Stimulated activated CD4-positive, alpha-beta T cell treated with anti-CD3 and anti-CD28 coated beads, Interleukin-4, amount 100 ng/mL, for 4 hours (primary cell): ENCODE measurements at places on chromosomes 11 and 22.
A peak's percentile ranks its signal among the peaks of the same experiment; 100 is the strongest.

DNA sequence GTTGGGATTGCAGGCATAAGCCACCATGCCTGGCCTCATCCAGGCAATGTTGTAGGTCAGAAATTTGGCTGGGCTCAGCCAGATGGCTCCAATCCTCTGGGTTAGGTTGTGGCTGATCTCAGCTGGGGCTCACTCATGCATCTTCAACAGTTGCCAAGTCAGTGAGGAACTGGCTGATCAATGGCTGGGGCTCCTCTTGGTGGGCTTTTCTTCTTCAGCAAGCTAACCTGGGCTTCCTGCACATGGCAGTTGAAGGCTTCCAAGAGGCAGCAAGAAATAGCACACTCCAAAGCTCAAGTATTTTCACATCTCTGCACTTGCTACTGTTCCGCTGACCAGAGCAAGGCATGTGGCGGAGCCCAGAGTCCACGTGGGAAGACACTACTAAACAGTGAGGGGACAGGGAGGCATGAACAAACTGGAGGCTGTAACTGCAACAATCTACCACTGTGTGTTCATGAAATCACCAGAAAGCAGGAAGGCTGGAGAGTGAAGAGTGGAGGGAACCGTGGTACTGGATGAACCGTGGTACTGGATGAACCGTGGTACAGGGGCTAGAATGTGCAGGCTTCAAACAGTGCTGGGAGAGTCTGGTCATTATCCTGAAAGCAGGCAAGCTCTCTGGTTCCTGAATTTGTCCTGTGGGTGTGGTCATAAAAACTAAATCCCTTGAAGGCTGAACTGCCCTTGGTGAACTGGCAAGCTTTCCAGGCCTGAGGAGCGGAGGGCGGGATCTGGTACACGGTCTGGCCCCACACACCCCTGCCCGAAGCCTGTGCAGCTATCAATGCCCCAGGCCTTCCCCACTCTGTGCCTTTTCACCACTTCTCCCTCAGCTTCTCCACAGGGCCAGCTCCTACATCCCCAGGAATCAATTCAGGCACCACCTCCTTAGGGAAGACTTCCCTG is 20.2 kb downstream of the CHST1 start:
- DNase-seq: no peak

DNA sequence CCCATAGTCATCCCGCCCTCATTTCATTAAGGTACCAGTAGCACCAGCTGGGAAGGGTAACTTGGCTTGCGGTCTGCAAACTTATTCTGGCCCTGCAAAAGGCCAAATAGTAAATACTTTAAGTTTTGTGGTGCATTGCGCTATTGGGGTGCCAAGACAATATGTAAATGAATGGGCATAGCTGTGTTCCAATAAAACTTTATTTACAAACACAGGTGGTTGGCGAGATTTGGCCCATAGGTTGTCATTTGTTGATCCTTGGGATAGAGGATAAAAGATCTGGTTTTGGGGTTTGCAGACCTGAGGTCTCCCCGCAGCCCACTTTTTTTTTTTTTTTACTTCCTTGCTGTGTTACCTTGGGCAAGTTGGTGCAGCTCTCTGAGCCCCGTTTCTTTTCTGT is 127.4 kb downstream of the MIAT start:
- DNase-seq: no peak

DNA sequence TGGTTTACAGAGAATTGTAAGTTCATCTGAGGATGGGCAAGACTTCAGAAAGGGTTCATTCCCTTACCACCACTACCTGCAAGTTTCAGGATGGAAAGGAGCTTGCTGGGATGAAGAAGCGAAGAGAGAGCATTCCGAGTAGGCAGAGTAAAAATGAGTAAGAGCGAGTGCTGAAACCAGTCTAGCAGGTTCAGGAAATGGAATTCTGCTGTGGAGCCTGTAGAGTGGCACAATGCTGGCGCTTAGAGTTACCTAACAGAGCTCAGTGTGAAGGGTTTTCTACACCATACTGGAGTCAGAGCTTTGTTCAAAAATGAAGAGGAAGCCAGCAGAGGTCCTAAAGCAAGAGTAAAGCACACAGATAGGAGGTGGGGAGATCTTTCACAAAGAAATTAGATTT is 179.2 kb upstream of the ZC3H12C start:
- DNase-seq: no peak

DNA sequence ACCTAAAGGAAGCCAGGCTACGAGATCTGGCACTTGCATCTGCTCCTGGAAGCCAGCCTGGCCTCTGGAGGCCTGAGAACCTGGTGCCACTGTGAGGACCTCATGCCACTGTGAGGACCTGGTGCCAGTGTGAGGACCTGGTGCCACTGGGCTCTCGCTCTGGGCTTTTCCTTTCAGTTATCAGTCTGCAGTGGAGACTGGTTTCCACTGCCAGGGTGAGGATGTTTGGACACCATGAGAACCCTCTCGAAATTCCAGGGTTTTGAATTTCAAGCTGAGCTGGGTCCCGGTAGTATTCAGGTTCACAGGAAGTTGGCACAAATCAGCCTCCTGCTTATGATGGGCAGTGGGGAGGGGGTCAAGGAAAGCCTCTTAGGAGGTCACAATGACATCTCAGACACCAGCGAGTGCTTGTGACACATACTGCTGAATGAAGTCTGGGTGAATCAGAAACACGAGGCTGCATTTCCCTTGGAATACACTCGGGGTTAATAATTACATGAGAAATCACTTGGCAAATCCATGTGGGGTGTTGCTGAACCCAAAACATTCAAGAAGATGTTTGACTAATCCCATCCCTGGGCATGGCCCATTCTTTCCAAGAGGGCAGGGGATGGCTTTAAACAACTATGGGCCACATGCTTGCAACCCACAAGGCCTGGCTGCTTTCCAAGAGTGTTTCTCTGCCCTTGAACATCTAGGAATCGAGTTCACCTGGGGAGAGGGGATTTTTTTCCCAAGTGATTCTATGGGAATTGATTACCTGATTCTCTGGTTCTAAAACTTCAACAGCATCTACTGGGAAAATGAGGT is 60.2 kb downstream of the LINC01488 start:
- no peak for DNase-seq

DNA sequence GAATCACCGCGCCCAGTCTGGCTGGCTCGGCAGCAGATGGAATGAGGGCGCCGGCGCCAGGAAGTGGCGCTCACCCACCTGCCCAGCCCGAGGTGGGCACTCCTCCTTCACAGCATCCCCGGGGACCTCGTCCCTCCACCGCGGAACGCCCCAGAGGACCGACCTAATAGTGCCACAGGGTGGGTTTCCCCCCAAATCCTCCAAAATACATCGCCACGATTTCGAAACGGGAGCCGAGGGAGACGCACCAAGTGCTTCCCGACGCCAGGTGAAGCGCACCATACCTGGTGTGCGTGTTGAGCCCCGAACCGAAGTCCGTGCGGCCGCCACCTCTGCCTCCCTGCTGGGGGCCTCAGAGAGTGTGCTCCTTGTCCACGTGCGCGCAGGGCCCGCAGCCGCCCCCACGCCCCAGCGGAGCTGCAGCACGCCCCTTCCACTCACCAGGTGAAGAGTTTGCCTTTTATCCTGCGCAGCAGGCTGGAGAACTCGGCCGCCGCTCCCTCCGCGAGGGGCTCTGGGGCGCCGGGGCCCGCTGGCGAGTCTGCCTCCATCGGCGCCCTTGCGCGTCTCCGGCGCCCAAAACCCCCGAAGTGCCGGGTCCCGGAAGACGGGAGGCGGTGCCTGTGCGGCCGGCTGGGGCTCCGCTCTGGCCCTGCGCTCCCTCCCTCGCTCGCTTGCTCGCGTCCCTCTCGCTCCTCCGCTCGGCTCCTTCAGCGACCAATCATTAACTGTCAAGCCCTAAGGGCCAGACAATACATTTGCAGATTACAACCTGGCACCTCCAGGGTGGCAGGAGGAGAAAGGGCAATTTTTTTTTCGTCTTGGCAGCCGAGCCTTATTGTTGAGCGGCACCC is at the start of gene SLC35F2:
TSS of gene SLC35F2 (minus strand) at position 571 of the 854 bp plus-strand sequence. CDS start at position 551, 20 bp downstream.
- DNase-seq: peak; percentile 62

GRCh38 chr11:2798951-2799761 is 86.4 kb downstream of the CDKN1C start:
- DNase-seq: no peak

- no peak for DNase-seq
Observed at GRCh38 chr11:124837491-124837856, 27.8 kb upstream of the ROBO3 start.

- no peak for DNase-seq
Observed at GRCh38 chr11:123062892-123063825, 1.2 kb upstream of the HSPA8 start.

DNA sequence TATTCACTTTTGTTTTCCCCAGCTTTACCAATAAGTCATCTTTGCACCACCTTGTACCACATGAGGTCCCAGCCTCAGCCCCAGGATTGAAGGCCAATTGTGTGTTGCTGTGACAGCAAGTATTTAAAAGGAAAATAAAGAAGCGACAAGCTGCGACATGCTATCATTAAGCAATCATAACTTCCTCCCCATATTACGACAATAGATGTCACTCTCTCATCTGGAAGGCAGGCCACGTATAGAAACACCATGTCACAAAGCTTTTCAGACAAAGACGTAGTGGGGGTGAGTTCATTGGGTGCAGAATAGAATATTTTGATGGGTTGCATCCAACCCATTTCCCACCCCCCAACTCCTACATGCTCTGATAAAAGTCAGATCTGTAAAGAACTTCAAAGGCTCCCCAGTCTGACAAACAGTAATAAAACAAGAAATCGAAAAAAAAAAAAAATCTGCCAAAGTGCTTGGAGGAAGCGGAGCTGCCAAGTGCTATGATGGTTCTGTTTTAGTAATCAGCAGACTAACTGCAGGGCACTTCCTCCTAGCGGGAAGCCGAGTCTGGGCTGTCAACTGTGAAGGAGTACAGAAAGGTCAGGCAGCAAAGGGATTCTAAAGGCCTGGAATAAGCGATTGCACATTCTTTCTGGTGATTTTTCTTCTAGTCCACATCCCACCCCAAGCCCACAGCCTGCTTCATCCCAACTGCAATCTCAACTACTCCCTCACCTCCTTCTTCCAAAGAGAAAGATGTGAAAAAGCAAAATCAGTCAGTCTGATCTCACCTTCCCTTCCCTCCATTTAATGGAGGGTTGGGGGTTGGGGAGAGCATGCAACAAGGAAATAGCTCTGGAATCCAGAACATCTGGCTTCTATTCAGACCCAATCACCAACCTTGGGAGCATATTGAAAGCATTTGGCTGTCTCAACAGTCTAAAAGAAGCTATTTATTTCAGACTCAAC is 131.4 kb upstream of the UBASH3B start:
- no peak for DNase-seq

DNA sequence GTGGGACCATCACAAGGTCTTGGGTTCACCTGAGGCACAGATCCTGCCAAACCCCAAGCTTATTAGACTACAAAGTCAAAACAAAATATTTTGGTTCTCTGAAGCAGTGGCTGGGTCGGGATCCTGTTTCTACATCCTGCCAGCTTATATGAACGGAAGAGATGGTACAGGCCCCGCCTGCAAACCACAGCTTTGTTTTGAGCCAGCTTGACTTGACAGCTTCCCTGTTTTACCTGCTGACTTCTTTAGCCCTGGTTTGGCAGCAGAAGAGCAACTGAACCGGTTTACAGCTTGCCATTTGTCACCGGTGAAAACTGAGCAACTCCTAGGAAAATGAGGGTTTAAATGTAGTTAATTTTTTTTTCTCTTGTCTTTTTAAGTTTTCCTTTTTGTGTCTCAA is 11.4 kb downstream of the PACS1 start:
- DNase-seq: peak; percentile 41

DNA sequence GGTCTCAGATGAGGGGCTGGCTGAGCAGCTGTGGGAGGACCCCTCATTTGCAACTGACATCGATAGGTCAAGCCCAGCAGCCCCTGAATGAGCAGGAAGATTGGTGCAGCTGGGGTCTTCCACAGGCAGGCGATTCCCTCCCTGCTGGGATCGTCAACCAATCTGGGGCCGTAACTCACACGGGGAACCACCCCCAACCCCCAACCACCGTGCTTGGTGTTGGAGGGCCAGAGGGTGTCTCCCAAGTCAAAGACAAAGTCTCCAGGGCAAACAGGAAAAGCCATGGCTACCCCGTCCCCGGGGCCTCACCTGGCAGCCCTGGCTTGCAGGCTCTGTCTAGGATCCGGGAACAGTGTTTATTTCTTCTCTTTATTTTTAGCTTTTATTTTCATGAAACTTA is 26.9 kb upstream of the SCUBE1 start:
- no peak for DNase-seq

DNA sequence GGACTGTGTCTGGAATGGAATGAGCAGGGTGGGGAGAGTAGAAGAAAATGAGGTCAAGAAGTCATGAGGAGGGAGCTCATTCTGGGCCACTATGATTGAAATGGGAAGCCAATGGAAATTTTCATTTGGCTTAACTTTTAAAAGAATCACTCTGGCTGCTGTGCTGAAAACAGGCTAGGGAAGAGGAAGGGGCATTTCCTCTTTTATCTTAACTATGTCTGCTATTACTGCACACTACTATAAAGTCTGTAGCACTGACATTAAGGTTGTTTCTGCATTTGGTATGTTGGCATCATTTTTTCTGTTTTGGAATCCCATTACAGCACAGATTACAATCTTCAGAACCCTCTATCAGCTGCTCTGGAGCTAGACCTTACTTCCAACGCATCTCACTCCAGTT is 8.2 kb downstream of the PATL1 start:
- no peak for DNase-seq

- DNase-seq: no peak
Observed at GRCh38 chr11:122778148-122778547, 60.2 kb upstream of the CRTAM start.

DNA sequence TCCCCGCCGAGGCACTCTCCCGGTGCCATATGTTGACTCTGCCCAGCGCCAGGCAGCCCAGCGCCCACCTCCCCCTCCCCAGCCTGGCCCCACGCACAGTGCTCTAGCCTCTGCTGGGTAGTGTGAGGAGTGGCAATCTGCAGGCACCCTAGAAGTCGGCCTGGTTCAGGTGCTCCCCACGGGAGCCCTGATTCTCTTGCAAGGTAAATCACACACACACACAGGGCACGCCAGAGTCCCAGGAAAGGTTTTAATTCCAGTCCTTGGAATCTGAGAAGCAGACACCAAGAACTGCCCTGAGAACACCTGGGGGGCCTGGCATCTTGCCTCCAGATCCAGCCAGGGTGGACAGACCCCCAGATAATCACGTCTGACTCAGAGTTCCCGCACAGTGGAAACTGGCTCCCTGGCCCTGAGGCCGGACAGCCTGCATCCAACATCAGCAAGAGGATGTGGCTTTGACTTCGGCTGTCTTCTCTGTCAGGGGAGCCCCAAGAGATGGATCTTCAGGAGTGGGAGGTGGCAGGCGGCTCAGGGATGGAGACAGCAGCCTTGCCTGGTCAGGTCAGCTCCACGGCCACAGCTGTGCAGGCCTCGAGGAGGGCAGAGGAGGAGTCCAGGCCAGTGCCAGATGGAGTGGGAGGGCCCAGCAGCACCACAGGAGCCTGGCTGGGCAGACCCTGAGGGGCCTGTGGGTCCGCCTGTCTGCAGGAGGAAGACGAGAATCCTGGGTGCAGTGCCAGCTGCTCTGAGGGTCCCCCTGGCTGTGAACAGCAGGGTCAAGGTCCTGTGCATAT is 1.1 kb upstream of the RIN1 start:
- no peak for DNase-seq

- no peak for DNase-seq
Observed at GRCh38 chr22:33477120-33478111, 419.2 kb upstream of the SYN3 start.

DNA sequence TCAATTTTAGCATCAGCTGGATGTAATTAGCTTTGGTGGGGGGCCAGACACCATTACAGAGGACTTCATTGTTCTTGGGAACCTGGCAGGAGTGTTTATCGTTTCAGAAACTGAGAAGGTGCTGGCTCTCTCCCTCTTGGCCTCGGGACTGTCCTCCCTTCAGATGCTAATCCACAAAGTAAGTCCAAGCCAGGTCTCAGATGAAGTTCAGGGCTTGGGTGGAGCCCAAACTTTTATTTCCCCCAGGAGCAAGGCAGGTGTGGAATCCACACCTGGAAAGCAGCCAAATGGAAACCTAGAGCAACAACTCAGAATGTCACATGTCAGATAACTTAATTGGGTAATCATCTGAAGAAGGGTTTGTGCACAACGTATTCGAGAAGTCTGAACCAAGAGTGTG is 119.2 kb downstream of the ME3 start:
- no peak for DNase-seq
